ENCODE measurements at places on chromosomes 7 and 10.

GRCh38 chr7:27826357-27826756, 86.4 kb downstream of the TAX1BP1 start:
- DNase-seq: no peak

GRCh38 chr10:12201543-12201942, 5.6 kb downstream of the CDC123 start:
- DNase-seq: no peak

- no peak for DNase-seq
Measured at GRCh38 chr7:23474829-23475575, 4.7 kb upstream of the IGF2BP3 start.

GRCh38 chr7:88184848-88185304, 35.0 kb downstream of the SRI start:
- no peak for DNase-seq

DNA sequence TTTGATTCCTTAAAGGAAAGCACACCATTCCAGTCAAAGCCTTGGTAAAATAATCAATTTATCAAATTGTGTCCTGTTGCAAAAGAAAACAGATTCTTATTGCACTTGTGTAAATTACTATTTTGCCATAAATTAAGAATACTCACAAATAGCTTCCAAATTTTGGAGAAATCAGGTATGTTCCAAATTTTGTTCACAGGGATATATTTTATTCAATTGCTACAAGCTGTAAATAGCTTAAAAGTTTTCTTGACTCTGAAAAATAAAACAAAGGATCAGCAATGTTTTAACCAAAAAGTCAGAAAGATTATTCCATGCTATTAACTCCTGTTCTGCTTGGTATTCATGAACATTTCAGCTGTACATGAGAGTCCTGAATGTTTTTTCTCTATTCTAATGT, 47.4 kb upstream of the CHST3 start:
- DNase-seq: no peak

DNA sequence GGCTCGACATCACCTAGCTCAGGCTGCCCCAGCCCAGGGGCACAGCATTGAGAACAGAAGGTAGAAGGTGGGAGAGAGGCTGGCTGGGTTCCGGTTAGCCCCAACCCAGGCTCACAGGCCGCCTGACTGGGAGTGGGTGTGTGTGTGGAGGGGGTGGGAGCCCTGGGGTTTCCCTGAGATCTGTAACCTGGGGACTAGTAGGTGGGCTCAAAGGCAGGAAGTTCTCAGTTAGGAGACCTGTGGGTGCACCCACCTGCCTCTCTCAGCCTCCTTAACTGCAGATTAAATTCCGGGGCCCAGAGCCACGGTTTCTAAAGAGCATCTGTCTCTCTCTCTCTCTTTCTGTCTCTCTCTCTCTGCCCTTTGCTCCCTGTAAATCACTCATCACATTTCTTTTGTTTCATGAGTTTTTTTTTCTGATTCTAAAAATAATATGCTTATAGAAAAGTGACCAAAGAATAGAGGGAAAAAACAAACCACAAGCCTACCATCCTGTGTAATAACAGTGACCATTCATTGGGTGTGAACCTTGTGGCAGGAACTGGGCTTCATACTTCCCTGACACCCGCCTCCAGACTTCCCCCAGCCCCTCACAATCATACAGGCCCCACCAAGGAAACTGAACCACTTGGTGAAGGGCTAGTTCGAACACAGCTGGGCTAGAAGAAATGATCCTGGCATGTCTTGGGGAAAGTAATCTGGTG, 83.4 kb upstream of the SMNDC1 start:
- peak; percentile 39 for DNase-seq

- DNase-seq: no peak
Measured at GRCh38 chr7:11434366-11434765, 397.6 kb downstream of the THSD7A start.

GRCh38 chr7:4168541-4168940, 513.6 kb upstream of the FOXK1 start:
- DNase-seq: no peak

DNA sequence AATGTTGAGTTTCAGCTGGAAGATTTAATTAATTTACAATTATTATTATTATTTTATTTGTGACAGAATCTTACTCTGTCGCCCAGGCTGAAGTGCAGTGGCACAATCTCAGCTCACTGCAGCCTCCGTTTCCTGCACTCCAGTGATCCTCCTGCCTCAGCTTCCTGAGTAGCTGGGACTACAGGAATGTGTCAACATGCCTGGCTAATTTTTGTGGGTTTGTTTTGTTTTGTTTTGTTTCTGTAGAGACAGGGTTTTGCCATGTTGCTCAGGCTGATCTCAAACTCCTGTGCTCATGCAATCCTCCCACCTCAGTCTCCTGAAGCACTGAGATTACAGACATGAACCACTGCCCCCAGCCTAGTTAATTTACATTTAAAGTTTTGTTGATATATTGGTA, 93.8 kb upstream of the MEOX2 start:
- DNase-seq: no peak

GRCh38 chr7:90244565-90244908, 437 bp upstream of the CFAP69 start:
- no peak for DNase-seq

- no peak for DNase-seq
Measured at GRCh38 chr10:74035303-74035702, 37.4 kb downstream of the VCL start.

DNA sequence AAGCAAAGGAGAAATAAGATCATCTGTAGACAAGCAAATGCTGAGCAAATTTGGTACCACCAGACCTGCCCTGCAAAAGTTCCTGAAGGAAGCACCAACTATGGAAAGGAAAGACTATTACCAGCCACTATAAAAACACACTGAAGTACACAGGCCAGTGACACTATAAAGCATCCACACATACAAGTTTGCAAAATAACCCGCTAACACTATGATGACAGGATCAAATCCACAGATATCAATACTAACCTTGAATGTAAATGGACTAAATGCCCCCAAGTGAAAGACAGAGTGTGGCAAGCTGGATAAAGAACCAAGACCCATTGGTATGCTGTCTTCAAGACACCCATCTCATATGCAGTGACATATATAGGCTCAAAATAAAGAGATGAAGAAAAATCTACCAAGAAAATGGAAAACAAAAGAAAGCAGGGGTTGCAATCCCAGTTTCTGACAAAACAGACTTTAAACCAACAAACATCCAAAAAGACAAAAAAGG, 18.2 kb upstream of the PDK4 start:
- DNase-seq: no peak

DNA sequence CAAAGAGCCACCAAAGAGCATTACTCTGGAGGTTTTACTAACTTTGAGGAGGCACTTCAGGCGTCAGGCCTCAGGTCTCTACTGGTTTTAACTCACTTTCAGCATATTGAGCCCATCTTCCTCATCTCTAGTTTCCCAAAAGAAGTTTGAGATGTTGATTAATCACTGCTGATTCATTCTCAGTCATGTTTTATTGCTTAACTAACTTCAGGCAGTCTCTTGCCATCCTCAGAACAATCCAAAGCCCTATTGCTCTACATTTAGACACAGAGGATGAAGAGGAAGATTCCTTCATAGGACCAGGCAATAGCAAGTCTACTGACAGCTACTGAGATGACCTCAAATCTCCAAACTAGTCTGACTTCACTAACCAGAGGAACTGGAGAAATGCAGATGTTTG, 39.1 kb upstream of the BET1 start:
- DNase-seq: no peak

DNA sequence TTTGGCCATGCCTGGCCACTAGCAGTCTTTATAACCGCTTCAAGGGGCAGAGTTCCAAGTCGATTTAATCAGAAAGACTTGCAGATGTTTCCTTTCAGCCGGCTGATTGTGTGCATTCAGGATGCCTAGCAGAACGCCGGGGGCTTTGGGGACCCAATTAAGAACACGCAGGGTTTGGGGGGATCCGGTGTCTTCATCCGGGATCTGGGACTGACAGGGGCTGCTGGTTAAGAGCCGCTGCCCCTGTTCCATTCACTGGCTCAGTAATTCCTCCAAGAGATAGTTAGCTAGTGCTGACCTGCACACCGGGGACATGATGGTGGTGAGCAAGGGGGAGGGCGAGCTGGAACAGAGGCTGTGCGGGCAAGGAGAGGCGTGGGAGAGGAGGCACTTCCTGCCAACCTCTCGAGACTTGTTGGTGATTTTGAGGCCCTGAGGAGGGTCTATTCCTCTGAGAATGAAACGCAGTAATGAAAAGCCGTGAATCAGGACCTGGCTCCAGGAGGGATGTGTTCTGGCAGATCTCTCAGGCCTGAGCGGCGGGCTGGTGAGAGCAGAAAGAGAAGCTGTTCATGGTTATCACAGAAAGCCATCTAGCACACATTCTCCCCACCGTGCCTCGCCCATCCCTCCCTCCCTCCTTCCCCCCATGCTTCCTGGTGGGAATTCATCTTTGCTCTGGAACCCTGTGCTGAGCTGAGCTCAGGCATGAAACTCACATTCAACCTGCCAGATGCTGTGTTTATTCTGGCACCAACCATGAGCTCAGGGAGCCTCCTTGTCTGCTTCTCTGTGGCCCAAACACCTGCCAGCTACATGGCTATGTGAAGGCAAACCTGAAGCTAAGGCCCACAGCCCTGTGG, 152.0 kb downstream of the CCDC3 start:
- DNase-seq: no peak

- no peak for DNase-seq
Measured at GRCh38 chr10:80540618-80540980, 2.9 kb downstream of the SH2D4B start.

DNA sequence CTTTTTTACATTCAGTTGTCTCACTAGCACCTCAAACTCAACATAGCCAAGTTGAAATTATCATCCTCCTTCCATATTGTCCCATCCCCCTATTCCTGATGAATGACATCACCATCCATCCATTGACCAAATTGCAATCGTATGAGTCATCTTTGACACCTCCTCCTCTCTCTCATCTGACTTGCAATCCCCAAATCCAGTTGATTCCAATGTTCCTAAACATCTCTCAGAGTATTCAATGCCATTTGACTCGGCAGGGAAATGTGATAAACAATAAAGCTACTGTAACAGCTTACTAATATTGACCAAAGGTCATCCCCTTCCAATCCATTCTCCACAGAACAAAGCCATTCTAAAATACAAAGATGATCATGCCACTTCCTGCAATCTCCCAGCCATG, 1047.8 kb downstream of the NRG3 start:
- no peak for DNase-seq

GRCh38 chr7:151246102-151246850, 2.2 kb downstream of the SMARCD3 start:
- no peak for DNase-seq

DNA sequence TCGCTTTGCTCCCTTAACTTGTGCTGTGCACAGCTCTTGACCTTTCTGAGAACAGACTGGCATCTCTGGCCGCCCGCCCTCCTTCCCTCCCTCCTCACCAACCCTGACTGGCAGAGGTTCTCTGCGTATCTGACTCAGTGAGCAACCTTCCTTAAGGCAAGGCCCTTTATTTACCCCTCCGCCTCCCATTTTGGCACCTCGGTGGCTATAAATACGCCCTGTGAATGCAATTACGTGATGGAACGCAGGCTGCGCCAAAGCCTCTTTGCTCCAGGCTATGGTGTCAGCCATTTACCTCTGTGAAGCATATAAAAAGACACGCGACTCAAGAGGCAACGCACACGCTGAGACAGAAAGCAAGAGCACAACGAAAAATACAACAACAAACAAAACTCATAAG, 764.3 kb downstream of the SUGCT start:
- no peak for DNase-seq

- no peak for DNase-seq
Measured at GRCh38 chr7:107122486-107122911, 46.3 kb upstream of the HBP1 start.

GRCh38 chr7:149237502-149237901, 1.9 kb upstream of the ZNF212 start:
- no peak for DNase-seq

GRCh38 chr7:49424109-49424508, 349.3 kb upstream of the VWC2 start:
- no peak for DNase-seq

GRCh38 chr7:137476937-137477336, 133.4 kb upstream of the PTN start:
- no peak for DNase-seq

DNA sequence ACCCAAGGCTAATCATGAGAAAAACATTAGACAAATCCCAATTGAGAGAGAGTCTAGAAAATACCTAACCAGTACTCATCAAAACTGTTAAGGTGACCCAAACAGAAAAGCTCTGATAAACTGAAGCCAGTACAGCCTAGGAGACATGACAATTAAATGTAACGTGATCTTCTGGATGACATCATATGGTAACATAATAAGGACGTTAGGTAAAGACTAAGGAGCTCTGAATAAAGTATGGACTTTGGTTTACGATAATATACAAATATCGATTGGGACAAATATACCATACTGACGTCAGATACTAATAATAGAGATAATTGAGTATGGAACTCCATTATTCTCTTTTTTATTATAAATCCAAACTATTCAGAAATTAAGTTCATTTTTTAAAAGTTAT, 561.1 kb upstream of the STEAP1 start:
- no peak for DNase-seq

DNA sequence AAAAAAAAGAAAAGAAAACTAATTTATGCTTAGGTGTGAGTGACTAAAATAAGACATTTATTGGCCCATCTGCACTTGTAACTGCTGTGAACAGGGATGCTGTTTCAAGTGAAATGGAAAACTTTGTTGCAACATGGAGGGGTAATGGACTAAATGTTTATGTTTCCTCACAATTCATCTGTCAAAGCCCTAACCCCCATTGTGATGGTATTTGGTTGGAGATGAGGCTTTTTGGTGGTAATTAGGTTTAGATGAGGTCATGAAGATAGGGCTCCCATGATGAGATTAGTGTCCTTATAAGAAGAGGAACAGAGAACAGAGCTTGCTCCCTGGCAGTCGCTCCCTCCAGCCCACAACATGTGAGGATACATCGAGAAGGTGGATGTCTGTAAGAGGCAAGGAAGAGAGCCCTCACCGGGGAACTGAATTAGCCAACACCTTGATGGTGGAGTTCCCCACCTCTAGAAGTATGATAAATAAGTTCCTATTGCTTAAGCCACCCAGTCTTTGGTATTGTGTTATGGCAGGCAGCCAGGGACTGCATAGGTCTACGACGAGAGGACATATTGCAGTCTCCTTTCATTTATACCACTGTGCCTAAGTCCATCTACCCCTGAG, 28.6 kb upstream of the VCL start:
- DNase-seq: no peak

DNA sequence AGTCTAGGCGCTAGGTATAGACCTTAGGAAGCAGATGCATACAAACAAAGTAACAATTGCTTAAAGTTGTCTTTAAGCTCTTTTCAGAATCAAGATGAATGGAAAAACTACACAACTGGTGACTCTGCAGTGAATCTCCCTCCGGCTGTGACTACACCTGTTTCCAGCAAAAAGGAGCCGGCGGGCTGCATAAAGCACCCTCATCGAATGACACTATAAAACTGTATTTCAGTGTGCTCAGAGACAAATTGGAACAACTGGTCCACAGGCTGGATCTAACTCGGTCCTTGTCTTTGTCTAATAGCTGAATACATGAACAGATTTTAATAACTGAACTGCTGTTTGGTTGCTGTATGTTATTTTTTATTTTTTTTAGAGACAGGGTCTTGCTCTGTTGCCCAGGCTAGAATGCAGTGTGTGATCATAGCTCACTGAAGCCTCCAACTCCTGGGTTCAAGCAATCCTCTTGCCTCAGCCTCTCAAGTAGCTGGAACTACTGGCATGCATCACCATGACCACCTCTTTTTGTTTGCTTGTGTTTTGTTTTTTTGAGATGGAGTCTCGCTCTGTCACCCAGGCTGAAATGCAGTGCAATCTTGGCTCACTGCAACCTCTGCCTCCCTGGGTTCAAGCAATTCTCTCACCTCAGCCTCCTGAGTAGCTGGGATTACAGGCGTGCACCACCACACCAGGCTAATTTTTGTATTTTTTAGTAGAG, 64.2 kb upstream of the SVIL start:
- no peak for DNase-seq

- DNase-seq: no peak
Measured at GRCh38 chr7:139937715-139938114, 108.7 kb downstream of the TBXAS1 start.

All from activated naive CD8-positive, alpha-beta T cell treated with anti-CD3 and anti-CD28 coated beads, Interleukin-2, amount 10 ng/mL, durations not matched to agents 7 days and 5 days (primary cell).